ENCODE measurements at places on chromosomes 16 and 17.

- DNase-seq = no peak
Measured at GRCh38 chr17:4108397-4108796, 34.4 kb downstream of the ZZEF1 start.

GRCh38 chr17:75352079-75352569, 53.4 kb downstream of the GRB2 start:
- no peak for DNase-seq

- DNase-seq = no peak
Measured at GRCh38 chr16:74071996-74072535, 224.5 kb upstream of the PSMD7 start.

DNA sequence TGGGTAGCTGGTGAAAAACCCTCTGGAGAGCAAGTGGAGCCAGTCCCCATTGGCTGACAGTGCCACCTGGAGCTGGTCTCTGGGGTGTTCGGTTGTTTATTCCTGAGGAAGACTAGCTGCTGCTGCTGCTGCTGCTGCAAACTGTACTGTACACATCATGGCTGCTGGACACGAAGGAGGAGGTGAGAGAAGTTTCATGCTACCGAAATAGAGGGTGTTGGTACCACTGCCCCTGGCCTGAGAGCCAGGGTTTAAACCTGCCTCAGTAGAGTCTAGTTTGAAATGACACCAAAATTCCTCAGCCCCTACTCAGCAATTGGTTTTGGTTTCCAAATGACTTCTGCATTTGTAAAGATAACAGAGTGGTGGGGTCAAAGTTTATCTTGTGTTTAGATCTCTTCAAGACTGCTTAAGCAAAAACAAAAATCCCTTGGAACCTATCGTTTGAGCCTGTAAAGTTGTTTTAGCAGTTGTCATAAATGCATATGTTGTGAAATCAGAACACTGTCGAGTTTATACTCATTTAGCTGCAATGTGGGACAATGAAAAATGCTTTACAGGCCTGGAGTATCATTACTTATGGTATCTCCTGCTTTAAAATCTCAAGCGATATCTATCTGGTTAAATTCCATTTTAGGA, 40.8 kb downstream of the CYB5B start:
- DNase-seq = no peak

DNA sequence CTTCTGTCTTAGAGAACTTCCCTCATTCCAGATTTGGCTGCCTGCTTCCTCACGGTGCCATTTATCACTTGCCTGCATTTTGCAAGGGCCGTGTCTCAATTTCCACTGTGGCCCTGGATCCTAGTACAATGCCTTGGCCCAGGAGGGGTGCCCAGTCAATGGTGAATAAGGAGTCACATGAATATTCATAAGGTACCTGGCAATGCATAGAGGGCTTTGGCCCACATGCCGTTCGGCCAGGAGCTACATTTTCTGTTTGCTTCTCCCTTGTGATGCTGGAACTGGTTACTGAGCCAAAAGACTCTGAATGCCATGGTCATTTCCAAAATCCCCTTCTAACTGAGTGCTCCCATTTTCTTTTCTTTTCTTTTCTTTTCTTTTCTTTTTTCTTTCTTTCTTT, 4.8 kb upstream of the PIRT start:
- DNase-seq = no peak

GRCh38 chr16:67764158-67764667, 42.1 kb downstream of the RANBP10 start:
- DNase-seq = no peak
